ENCODE measurements at places on chromosomes 4 and X. TPM values are rescaled to one million over a fixed set of nuclear protein-coding genes. Genes with fewer than 3 reads are reported as not detected.

The CORIN gene
- not detected for total RNA-seq

The DGKQ gene
- total RNA-seq = 6.7 TPM

The ESX1 gene
- not detected for total RNA-seq

The ZMAT1 gene
- not detected for total RNA-seq

The PSAPL1 gene
- total RNA-seq = not detected

The TMSB15C gene
- total RNA-seq = not detected

Data from MG63 (cell line).